ENCODE measurements at places on chromosomes 16 and 17.

- no peak for DNase-seq
These were observed 956.1 kb upstream of the GOT2 start for GRCh38 chr16:59690216-59690615.

- no peak for DNase-seq
These were observed 46.5 kb upstream of the SLC47A1 start for GRCh38 chr17:19487024-19487600.

DNA sequence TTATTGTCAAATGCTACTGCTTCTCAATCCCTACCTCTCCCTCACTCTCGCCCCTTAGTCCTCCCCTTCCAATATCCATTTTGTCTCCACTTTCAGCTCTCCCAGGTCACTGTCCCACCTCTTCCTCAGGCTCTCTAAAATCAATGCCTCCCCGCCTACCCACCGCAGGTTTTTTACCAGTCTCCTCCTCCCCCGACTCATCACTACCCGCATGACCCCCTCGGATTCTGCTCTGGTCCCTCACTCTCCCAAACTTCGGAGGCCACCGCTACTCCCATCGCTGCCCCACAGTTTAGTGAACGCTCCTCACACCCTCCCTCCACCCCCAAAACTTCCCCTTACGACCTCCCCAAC lies 513 bp downstream of the CRLF3 start:
- no peak for DNase-seq

DNA sequence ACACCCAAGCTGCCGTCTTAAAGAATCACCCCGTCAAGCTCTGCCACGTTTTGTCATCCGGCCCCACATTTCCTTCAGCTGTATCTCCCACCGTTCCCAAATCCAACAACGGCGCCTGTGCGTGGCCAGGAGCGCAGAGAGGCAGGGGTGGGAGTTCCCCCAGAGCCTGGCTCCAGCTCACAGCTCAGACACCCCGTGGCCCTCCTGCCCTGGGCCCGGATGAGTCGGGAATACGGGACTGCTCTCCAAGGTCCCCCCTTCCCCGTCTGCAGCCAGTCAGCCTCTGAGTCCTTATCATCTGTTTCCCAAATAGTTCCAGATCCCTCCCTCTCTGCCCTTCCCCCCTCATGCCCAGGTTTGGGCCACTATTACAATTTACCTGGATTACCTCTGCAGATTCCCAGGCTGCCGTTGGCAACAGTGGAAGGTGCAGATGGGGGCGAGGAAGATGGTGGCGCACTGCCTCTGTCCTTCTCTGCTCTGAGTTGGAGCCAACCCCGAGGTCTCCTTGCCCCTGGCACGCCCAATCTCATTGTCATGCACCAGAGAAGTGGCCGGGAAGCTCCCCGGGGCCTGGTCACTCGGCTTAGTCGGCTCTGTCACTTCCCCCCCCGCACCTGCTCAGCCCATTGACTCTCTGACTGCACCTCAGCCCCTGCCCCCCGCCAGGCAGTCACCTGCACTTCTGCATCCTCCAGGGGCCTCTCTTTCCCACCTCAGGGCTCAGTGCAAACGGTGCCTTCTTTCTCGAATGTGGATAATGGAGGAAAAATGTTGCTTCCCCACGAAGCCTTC lies 18.3 kb upstream of the RPTOR start:
- no peak for DNase-seq

- DNase-seq = no peak
These were observed 460.0 kb downstream of the HS3ST3B1 start for GRCh38 chr17:14760719-14761411.

- no peak for DNase-seq
These were observed 16.9 kb downstream of the DOC2B start for GRCh38 chr17:164303-165235.

GRCh38 chr16:76280421-76281215 lies 3.4 kb downstream of the CNTNAP4 start:
- DNase-seq = no peak

DNA sequence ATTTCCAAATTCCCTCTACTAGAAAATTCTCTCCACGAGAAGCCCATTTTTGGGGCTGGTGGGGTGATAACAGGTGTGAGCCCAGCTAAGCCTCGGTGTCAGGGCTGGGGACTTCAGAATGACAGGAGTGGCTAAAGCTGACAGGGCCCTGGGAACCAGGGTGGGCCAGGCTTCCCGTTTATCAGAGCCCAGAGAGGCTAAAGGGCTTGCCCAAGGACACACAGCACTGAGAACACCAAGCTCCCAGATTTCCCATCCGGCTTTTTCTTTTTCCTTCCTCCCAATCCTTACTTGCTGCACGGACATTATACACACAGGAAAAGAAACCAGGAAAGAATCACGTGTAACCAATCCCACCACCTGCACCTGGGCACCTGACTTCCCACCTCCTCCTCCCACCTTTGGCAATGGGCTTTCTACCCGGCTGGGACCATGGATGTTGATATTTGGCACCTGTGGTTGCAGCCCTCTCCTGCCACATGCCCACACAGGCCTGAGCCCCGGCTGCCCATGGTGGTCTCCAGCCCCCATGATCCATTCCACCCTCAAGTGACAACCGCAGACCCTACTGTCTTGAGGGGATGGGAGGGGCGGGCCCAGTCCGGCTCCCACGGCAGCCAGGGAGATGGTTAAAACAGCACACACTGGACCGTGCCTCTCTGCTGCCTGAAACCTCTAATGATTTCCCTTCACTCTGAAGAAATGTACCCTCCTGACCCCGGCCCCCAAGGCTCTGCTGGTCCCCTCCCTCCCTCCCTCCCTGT lies 78.9 kb downstream of the ENGASE start:
- no peak for DNase-seq

DNA sequence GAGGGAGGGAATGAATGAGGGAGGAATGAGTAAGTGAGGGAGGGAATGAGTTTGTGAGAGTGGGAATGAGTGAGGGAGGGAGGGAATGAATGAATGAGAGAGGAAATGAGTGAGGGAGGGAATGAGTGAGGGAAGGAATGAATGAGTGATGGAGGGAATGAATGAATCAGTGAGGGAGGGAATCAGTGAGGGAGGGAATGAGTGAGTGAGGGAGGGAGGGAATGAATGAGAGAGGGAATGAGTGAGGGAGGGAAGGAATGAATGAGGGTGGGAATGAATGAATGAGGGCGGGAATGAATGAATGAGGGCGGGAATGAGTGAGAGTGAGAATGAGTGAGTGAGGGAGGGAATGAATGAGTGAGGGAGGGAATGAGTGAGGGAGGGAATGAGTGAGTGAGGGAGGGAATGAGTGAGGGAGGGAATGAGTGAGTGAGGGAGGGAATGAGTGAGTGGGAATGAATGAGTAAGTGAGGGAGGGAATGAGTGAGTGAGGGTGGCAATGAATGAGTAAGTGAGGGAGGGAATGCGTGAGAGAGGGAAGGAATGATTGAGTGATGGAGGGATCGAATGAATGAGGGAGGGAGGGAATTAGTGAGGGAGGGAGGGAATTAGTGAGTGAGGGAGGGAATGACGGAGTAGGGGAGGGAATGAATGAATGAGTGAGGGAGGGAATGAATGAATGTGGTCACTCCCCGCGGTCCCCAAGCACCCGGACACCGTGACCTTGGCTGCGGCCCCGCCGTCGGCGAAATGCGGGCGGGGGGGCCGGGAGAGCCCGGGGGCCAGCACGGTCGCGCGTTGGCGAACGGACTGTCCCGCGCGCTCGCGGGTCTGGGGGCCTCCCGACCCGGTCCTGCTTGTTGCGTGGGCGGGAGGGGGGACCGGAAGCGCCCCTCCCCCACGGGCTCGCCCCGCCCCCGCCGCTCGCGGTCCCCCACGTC lies 1.1 kb upstream of the UBE2I start:
- no peak for DNase-seq

DNA sequence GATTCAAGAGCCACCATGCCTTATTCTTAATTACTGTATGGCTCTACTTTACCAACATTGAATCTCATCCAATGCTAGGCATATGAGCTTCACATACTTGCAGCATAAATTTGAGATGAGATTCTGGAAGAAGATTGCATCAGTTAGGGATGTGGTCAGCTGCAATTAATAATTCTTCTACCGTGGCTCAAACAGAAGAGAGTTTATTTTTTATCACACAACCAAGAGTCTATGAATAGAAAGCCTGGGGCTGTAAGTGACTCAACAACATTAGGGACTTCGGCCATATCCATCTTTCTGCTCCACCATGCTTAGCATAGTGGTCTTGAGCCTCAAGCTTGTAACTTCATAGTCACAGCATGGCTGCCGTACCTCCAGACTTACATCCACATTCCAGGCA lies 179.4 kb upstream of the IRX6 start:
- DNase-seq = no peak

DNA sequence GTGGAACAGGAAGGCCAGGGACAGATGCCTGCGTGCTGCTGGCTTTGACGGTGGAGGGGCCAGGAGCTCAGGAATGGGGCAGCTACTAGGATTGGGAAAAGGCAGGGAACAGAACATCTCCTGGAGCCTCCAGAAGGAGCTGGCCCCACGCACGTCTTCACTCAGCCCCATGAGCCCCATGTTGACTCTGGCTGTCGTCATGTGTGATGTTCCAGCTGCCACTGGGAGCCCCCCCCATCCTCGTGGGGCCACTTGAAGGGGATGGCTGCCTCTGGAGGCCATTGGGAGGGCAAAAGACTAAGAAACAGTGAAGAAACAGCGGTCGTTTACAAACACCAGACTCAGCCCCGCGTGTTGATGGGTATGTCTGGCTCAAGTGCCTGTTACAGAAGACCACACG lies 18.5 kb upstream of the APRT start:
- DNase-seq = no peak

- no peak for DNase-seq
These were observed 14.5 kb downstream of the BAIAP2 start for GRCh38 chr17:81049372-81049911.

GRCh38 chr17:33751702-33752065 lies 458.6 kb upstream of the ASIC2 start:
- DNase-seq = no peak

DNA sequence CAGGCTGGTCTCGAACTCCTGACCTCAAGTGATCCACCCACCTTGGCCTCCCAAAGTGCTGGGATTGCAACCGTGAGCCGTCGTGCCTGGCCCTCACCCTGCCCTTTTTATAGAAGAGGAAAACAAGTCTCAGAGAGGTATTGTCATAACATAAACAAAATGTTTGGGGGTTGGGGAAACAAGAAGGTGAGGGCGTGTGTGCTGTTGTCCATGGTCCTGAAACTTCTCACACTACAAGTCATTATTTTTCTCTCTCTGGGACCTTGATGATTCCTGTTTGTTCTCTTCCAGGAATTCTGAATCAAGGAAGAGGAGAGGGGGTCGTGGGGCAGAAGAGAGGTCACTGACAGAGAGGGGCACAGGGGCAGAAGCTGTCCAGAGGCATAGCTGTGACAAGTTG lies 160.2 kb upstream of the LHX1 start:
- DNase-seq = no peak

DNA sequence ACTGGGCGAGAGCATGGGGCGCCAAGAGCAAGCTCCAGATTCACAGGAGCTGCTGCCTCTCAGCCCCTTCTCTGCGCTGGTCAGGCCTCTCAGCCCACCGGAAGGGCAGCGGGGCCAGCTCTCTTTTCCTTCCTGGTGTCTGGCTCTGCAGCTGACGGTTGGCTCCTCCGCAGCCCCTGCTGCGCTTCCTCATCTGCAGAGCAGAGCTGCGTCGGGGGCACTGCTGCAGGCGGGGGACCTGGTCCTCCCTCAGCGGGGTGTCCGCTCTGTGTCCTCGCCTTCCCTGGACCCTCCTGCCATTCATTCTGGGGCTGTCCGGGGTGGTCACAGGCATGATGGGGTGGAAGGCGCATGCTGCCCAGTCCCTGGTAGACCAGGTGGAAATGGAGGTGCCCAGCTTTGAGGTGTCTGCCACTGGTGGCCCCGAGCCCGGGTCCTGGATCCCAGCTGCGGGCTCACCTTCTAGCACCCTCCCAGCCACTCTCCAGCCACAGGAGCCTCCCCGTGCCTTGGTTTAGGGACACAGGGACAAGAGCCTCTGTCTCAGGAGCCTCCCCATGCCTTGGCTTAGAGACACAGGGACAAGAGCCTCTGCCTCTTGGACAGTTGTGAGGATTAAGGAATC lies 84.8 kb downstream of the IRF8 start:
- DNase-seq = no peak

DNA sequence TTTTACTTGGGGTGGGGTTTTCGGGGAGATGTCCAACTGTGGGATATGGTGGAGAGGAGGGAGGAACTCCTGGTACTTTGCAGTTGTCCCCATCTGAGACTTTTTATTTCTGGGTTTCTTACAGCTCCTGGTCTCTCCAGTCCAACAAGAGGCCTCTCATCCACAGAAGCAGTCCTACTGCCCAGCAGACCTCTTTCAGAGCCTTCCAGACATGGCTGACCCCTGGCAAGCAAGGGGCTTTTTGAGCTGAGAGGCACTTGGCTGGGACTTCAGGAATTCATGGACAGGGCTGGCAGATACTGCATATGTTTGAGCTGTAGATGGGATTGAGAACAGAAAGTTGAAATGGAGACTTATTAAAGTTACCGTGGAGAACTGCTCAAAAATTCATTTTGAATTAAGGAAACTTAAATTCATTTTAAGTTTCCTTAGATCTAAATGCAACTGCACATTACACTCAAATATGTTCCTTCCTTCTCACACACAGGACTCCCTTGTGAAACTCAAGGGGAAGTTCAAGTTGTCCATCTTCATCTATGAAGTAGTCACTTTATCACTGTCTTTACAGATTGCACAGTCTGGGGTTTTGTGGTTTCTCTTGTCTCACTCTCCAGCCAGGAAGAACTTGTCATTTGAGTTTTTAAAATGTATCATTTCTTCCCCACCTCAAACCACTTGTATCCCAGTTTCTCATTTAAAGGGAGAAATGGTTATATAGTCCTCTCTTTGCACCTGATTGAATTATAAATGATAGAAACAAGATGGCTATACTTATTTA lies 1.1 kb downstream of the LASP1NB start:
- no peak for DNase-seq

- DNase-seq = no peak
These were observed 12.9 kb downstream of the MYL4 start for GRCh38 chr17:47222047-47222446.
